COR-L47 (cell line): ENCODE measurements at places on chromosomes 3 and 15.

DNA sequence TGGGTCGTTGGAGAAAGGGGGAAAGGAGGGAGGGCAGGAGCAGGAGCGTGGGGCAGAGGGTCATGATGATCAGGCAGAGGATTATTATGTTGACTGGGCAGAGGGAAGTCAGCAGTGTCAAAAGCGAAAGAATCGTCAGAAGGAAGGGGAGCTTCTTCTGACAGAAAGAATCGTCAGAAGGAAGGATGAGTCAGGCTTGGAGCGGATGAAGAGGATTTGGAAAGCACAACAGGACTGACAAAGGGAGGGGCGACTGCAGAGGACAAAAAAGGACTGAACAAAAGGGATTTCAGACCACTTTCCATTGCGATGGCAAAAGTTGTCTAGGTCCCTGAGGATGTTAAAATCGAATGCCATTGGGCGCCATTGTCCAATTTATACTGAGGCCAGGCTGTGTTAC lies 1053.5 kb downstream of the SI start:
- no peak for DNase-seq

GRCh38 chr3:117814975-117815374 lies 1105.4 kb downstream of the TUSC7 start:
- DNase-seq = no peak

GRCh38 chr3:42381551-42382082 lies 28.8 kb downstream of the LYZL4 start:
- DNase-seq = no peak

- no peak for DNase-seq
These were observed 204.9 kb upstream of the PPP2R3A start for GRCh38 chr3:135760581-135760980.

DNA sequence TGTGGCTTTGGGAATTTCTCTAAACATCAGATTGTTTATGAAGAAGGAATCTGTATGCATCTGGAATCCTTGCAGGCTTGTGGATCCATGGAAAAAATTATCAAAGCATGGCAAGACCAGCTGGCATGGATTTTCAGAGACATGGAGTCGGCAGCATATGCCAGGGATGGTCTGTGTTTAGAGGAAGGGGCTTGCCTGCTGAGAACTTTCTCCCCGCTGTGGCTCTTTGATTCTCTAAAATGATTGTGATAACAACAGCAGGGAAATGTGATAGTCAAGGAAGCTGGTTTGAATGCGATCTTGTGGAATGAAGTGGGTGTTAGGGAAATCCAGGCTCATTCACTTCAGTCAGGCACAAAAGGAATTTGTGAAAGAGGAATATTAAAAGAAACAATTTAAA lies 245.7 kb upstream of the THRB start:
- no peak for DNase-seq

GRCh38 chr15:29770796-29771195 lies 51.5 kb downstream of the TJP1 start:
- no peak for DNase-seq

GRCh38 chr3:46561511-46561910 lies 4.6 kb downstream of the LRRC2 start:
- no peak for DNase-seq

- no peak for DNase-seq
These were observed 96.5 kb downstream of the LIPC start for GRCh38 chr15:58528188-58528870.

- no peak for DNase-seq
These were observed 27.8 kb upstream of the PIK3CB start for GRCh38 chr3:138862531-138862923.

DNA sequence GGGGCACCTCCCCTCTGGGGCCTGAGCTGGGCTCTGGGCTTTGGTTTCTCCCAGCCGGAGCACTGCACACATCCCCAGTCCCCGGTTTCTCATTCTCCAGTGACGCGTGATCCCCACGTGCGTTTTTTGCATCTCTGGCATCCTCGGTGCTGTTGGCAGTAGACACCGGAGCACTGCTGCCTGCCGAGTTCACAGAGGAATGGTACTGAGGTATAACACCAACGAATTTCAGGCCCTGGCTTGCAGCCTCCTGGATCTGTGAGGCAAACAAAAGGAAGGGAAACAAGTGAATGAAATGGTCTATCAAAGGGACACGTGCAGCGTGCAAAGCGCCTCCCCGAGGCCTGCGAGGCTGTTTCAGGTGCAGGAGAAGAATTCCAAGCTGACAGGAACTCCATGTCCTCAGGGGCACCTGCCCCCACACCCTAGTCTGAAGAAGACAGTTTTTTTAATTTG lies 112.9 kb downstream of the OXNAD1 start:
- DNase-seq = no peak

GRCh38 chr3:194446172-194446571 lies 40.6 kb downstream of the ATP13A3 start:
- no peak for DNase-seq

DNA sequence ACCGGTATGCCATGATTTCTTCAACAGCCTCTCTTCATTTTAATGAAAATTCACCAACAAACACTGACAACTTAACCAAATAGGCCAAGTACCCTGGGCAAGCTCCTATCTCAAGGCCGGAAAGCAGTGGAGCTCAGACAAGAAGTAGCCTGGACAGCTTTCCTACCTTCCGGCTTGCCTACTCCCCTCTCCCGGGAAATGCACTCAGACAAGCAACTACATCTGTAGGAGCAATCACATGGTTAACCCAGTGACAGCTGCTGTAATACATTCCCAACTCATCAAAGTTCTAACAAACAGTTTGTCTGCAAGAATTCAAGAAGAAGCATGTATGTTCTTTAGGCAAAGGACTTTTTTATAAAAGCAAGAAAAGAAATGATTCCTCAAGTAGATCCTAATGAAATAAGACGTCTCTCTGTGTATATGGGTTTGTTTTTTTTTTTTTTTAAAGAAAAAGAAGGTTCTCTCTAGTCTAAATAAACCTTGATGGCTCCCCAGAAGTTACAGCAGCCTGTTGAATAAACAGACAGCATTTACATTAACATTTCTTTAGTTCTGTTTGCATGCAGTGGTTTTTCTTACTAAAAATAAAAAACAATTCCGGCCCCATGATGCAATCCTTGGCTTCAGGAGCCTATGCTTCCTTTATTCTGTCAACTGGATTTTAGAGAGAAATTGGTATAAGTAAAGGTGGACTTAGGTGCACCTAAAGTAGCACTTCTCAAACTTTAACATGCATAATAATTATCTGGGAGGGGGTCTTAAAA lies 278.7 kb downstream of the NEK10 start:
- no peak for DNase-seq

- no peak for DNase-seq
These were observed 48.5 kb downstream of the THBS1 start for GRCh38 chr15:39629371-39629770.

DNA sequence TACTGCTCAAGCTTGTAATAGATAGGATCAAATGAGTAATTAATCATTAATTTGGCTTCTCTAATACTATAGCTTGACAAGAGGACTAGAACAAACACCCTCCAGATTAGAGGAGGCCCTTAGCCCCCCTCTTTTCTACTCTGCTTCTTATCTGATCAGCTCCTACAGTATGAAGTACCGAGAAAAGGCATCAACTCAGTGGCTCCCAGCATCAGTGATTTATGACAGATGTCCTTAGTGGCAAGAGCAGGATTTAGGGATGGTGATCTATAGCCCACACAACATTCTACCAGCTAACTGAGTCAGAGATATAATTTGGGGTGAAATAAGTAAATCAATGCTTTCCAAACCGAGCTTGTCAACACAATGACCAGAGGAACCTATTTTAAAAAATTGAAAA lies 541.1 kb downstream of the NLGN1 start:
- no peak for DNase-seq

DNA sequence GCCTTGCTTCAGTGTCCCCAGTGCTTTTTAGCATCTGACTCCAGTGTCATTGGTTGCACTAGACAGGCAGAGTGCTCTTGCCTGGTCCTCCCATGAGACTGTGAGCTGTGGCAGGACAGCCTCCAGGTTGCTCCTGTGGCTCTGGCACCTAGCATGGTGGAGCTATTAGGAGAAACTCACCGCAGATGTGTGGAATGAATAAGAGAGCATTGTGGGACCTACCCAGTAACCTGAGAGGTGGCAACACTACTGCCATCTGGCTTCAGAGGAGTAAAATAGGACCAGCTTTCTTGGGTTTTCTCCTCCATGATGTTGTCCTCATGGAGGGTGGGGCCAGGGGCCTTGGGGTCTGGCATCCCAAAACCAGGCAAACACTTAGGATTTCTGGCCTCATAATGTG lies 183.6 kb downstream of the EPHB1 start:
- no peak for DNase-seq

- DNase-seq = peak; percentile 46
These were observed 59.4 kb downstream of the SLC6A6 start for GRCh38 chr3:14461748-14462324.

- DNase-seq = no peak
These were observed 130.7 kb downstream of the WNT7A start for GRCh38 chr3:13749063-13749764.

DNA sequence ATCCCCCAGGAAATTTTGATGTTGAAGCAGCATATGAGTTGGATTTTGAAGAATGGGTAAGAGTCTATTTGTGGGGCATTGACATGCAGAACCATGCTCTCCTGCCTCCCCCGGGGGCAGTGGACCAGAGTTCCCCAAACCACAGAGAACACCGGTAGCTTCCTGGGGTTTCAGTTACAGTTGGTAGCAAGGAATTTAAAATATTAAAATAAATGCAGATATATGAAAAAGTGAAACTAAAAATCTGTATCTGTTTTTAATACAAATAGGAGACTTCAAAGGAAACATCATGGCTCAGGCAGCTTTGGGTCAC lies 37.4 kb downstream of the SLC9A9 start:
- no peak for DNase-seq

- no peak for DNase-seq
These were observed 98.9 kb downstream of the APBA2 start for GRCh38 chr15:28984421-28985315.

- peak; percentile 97 for DNase-seq
These were observed at the start of gene PLAAT1 for GRCh38 chr3:193240850-193241706. PLAAT1 (plus strand) TSS chr3:193241222; CDS start chr3:193255651, 14,429 bp downstream.

- DNase-seq = no peak
These were observed 29.4 kb upstream of the HEG1 start for GRCh38 chr3:125085166-125085565.

DNA sequence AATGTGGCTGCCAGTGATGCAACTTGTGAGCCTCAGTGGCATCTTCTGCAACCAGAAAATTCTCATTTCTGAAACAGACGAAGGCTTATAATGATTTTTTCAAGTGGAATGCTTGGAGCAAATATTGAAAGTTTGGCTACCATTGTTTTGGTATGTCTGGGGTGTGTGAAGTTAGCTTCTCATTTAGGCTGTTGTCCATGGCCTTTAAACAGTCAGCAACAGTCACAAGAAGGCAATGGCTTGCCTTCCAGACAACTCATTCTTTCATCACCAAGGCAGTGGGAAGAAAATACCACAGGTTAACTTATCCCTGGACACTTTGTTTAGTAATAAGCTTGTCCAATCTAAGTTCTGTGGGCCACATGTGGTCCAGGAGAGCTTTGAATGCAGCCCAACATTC lies 4.7 kb upstream of the BNC1 start:
- no peak for DNase-seq

GRCh38 chr15:62940093-62940754 lies 102.3 kb upstream of the TPM1 start:
- DNase-seq = no peak

- DNase-seq = no peak
These were observed 198.2 kb upstream of the UBE2E2 start for GRCh38 chr3:23004971-23005370.

GRCh38 chr15:71295603-71296314 lies 180.5 kb downstream of the THSD4 start:
- no peak for DNase-seq

GRCh38 chr3:30435861-30436331 lies 170.5 kb upstream of the TGFBR2 start:
- no peak for DNase-seq

GRCh38 chr3:150635076-150635475 lies 32.0 kb downstream of the SELENOT start:
- DNase-seq = no peak

GRCh38 chr15:64754663-64755426 lies 20.5 kb downstream of the RBPMS2 start:
- DNase-seq = no peak

DNA sequence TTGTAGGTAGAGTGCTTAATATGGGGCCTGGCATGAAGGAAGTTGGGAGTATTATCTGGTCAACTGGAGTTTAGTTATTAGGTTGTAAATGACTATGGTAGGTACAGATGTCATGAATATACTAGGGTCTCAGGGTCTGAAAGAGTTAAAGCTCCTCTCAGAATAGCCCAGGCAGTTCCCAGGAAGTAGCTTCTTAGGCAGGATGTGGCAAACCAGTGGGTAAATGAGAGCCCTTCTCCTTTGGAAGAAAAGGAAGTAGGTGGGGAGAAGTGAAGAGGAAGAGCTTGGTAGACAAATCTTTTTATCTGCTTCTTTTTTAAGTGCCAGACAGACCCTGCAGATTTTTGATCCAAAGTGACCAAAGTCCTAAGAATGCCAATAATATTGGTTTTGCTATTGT lies 24.5 kb downstream of the MAP2K1 start:
- no peak for DNase-seq

GRCh38 chr3:195566797-195567196 lies 16.9 kb downstream of the APOD start:
- DNase-seq = no peak

GRCh38 chr15:57184502-57184901 lies 191.8 kb upstream of the CGNL1 start:
- no peak for DNase-seq

GRCh38 chr15:63718590-63719035 lies 115.1 kb downstream of the HERC1 start:
- no peak for DNase-seq

GRCh38 chr3:160618878-160619277 lies 53.5 kb upstream of the KPNA4 start:
- DNase-seq = no peak

GRCh38 chr3:49721896-49722781 lies 1.6 kb downstream of the GMPPB start:
- DNase-seq = no peak

- DNase-seq = no peak
These were observed 67.2 kb downstream of the CFAP44 start for GRCh38 chr3:113374078-113374477.

DNA sequence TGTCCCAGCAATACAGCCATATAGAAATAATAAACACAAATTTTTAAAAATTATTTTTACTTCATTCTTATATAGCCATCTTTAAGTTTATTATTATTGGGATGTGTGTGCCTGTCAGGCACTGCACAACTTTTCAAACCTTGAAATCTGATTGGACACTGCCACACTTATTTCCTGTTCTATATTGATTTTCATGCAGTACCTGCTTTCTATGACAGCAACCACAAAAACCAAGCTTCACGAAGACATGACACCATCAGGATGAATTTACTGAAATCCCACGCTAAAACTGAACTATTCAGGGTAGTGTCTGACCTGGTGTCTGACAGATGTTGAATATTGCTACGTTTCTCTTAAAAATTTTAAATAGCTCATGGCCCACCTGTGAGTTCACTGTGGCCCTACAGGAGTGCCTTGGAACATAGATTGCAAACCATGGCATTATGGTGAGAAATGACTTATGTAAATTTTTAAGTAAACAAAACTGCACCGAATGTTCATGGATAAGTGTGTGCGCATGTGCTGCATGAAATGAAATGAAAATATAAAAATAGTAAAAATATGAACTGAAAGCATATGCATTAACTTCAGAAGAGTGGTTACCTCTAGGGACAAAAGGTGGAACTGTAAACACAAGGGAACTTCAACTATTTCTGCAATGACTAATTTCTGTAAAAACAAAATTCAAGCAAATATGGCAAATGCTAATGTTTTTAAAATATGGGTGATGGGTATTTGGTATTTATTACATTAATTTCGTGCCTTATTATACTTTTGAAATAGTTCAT lies 152.3 kb downstream of the ZBTB20 start:
- DNase-seq = no peak

GRCh38 chr3:114476511-114476910 lies 182.7 kb downstream of the TIGIT start:
- no peak for DNase-seq
